ENCODE measurements at places on chromosomes 5 and 9.

GRCh38 chr5:35252963-35253362 is 22.7 kb upstream of the PRLR start:
- no peak for DNase-seq

DNA sequence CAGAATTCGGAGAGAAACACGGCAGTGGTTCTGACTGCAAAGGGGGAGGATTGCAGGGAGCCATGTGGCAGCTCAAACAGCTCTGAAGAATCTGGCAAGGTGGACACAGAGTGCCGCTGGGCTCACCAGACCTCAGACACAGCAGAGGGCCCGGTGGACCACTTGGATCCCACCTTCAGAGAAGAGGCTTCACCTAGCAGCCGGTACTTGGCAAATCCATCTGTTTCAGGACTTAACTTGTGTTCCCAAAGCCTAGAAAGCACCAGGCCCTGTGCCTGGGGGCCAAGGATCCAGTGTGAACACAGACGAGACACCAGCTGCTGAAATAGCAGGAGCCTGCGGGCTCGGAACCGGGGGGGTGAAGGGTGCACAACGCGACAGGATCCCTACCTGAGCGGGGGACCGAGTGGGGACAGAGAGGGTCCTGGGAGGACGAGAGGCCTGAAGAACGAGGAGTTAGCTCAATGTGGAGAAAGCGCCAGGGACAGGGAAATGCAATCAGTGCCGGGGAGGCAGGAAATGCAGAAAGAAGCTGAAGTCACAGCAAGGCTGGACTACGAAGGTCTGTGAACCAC is 44.6 kb downstream of the BTNL9 start:
- DNase-seq = no peak

- DNase-seq = no peak
Measured at GRCh38 chr9:93467462-93467861, 14.1 kb upstream of the FAM120AOS start.

- DNase-seq = no peak
Measured at GRCh38 chr5:68046445-68046844, 169.1 kb upstream of the PIK3R1 start.

DNA sequence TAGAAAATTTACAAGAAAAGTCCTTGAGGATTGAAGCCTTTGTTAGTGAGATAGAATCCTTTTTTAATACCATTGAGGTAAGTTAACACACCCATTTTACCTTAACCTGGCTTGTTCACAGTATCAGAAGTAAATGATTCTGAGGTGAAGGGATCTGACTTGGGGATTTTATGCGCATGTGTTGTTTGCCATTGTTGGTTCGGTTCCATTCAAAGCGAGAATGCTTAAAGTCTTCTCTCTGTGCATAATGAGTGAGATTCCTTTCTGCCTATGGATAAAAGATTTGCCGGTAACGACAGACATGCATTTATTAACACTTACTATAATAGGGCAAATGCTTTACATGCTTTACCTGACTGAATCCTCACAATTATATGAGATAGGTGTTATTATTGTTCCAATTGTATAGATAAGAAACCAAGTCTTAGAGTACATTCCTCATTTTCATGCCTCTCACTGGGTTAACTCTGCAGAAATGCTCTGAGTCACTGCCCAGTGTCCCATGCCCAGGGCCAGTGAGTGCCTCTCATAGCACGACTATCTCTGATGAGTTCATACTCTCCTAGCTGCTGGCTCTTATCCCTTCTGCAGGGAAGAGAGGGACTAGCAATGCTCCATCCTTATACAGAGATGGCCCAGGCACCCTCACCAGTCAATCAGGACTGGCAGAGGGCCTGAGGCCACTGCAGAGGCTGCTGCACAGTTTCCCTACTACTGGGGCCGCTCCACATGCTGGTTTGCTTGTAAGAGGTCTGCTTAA is 54.4 kb downstream of the CMYA5 start:
- no peak for DNase-seq

- no peak for DNase-seq
Measured at GRCh38 chr5:126852091-126852571, 75.2 kb downstream of the LMNB1 start.

- DNase-seq = no peak
Measured at GRCh38 chr5:83965441-83965840, 244.8 kb upstream of the HAPLN1 start.

DNA sequence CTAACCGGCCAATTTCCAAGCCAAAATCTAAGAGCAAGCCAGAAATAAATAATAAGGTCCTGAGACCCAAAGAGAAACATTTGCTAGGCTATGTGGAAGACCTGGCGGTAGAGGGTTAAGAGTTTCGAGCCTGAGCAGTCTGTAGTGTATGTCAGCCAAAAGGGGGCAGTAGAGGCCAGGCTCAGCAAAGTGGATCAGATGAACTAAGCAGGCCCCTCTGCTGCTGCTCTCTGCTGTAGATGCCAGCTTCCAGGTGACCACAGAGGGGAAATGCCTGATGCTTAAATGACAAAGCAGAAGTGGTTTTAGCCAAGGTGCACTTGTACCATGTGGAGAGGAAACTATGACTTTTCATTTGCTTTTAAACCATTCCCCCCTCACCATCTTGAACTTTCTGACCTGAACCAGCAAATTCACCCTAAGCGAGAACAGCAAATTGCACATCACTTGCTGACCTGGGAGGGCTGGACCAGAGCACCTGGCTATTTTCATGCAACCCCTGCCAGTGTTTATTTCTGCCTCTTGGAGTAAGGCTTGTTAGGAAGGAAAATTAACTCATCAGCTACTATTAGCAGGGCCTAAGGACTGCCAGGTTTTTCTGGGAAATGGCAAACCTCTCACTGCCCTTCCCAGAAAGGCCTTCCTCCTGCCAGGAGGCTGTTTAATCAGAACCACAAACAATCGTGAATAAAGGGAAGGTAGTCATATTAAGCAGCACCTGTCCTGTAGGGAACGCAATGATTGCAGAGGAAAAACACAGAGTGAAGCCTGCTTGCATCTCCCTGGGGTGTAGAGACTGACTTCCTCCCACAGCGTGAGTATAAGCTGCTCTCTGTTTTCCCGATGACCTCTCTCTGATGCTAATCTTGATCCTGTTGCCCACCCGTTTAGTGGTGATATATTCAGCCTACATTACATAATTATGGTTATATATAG is 818.2 kb downstream of the TLR4 start:
- no peak for DNase-seq

GRCh38 chr5:98791001-98791519 is 17.6 kb downstream of the RGMB start:
- DNase-seq = no peak

DNA sequence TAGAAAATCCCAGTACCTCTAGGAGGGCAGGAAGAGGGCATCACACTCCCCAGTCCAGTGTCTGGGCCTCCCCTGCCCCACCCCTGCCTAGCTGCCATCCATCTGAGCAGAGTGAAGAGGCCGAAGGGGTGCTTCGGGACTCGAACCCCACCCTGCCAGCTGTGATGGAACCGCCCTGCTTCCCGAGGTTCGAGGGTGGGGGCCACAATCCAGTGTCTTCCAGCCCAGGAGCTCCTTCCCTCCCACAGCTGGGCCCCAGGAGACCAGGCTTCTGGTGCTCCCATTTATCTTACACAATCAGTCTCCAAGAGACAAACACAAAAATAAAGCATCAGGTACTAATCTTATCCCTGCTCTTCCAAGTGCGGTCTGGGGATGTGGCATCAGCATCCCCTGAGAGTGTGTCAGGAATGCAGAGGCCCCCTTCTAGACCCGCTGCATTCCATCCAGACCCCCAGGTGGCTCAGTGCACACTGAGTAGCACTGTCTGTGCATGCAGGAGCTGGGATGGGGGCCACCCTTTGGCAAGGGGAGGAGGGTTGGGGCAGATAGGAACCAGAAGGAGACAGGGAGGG is 122.8 kb upstream of the TBC1D2 start:
- DNase-seq = no peak

- DNase-seq = no peak
Measured at GRCh38 chr5:112738191-112738560, 491 bp downstream of the APC start.

GRCh38 chr5:178525906-178526732 is 64.1 kb downstream of the COL23A1 start:
- no peak for DNase-seq

- DNase-seq = no peak
Measured at GRCh38 chr5:146564007-146564762, 48.2 kb upstream of the GPR151 start.

DNA sequence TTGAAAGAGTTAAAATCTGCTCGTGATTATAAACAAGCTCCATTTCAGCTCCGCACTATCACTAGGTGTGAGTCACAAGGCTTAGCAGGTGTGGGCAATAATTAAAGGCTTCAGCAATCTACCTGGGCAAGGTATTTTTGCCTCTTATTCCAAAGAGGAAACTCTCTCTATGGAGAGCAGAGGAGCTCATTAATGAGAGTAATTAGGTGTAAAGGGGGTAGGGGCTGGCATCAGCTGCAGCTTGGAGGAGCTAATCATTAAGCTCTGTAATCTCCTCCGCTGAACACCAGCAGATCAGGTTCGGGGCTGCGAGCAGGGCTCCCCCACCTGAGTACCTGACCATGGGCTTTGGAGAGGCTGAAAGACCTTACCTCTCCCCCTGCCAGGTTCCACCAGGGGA is 129.2 kb downstream of the CRB2 start:
- no peak for DNase-seq

DNA sequence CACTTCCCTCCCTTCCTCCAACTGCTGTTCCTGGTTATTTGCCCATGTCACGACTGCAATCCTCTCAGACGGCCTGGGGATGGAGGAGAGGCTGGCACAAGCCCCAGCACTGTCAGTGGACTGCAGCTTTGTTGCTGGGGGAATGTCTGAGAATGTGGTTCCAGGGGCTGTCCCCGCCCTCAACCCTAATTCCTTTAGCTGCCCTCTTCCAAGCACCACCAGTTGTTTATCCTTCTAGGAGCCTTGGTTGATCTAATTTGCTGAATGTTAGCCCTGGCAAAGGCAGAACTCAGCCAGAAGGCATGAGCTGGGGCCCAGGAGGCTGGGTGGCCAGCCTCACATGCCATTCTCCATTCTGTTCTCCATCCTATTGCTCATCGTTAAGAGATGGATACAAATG is 51.6 kb downstream of the ADAM19 start:
- no peak for DNase-seq

- no peak for DNase-seq
Measured at GRCh38 chr5:67305913-67306710, 109.5 kb upstream of the CD180 start.

DNA sequence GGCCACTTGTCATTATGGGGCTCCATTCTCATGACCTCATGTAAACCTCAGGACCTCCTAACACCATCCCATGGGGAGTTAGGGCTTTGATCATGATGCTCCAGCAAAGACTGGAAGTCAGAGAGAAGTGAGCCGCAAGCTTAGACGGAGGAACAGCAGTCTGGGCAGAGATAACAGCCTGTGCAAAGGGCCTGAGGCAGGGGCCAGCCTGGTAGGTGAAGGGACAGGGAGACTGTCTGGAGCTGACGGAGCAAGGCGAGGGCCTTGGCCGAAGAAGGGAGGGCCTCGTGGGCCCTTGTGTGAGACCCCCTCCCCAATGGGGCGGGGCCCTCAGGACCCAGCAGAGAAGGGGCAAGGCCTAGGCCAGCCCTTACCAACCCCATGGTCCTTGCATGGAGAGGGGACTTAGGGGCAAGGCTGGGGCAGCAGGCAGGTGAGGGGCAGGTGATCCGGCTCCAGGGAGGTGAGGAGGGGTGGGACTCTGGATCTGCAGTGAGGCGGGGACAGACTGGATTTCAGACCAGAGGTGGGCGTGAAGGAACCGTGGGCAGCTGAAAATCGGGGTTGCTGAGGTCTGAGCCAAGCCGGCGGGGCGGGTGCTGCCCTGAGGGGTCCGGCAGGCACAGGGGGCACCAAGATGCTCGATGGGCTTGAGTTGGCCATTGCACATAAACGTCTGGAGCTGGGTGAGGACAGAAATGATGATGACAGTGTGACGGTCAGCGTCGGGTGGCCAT is 17.4 kb downstream of the GPSM1 start:
- DNase-seq = no peak

- DNase-seq = no peak
Measured at GRCh38 chr9:14533867-14534640, 159.2 kb downstream of the ZDHHC21 start.

GRCh38 chr9:101427957-101428655 is 7.5 kb downstream of the ALDOB start:
- DNase-seq = no peak

Measured in SK-N-MC (cell line).